ENCODE measurements at places on chromosomes 3 and 15.

DNA sequence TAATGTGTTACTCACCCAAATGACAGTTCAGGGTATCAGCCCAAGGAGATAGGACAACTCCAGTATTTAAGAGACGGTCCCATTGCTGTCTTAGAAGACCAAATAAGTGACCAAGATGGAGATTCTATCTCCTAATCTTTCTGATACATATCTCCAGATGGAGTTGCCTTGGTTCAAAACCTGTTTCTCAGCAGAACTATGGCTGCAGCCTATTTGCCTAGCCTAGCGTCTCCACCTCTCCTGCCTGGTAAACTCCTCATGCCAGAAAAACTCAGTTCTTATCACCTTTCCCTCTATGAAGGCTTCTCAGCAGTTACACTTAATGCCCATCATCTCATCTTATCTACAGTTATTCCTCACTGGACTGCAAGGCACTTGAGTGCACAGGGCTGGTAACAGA lies 1.2 kb upstream of the CSPG5 start:
- no peak for DNase-seq

- DNase-seq: no peak
Observed at GRCh38 chr3:46314517-46314916, 39.4 kb upstream of the CCR2 start.

- no peak for DNase-seq
Observed at GRCh38 chr15:75565062-75565970, 13.8 kb downstream of the PTPN9 start.

- DNase-seq: no peak
Observed at GRCh38 chr3:197791892-197792647, 1.0 kb downstream of the LRCH3 start.

GRCh38 chr3:116743062-116743461 lies 33.5 kb downstream of the TUSC7 start:
- no peak for DNase-seq

DNA sequence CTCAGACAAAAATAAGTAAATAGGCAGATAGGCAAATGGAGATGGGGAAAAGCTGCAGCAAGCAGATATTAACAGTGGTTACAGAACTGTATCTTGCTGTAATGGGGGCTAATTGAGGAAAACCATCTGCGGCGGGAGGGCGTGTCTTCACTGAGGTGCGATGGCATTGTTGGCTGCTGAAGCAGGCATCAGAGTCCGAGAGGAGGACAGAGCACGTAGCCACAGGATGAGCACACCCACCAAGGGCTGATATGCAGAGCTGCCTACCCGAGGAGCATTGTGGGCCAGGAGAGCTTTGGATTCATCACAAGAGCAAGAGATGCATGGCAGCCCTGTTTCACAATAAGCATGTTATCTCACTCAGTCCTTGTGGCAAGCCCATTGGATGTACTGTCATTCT lies 30.4 kb downstream of the CHRNA7 start:
- no peak for DNase-seq

- no peak for DNase-seq
Observed at GRCh38 chr3:30501526-30501925, 104.9 kb upstream of the TGFBR2 start.

GRCh38 chr3:138023754-138024153 lies 13.8 kb downstream of the CLDN18 start:
- DNase-seq: no peak

DNA sequence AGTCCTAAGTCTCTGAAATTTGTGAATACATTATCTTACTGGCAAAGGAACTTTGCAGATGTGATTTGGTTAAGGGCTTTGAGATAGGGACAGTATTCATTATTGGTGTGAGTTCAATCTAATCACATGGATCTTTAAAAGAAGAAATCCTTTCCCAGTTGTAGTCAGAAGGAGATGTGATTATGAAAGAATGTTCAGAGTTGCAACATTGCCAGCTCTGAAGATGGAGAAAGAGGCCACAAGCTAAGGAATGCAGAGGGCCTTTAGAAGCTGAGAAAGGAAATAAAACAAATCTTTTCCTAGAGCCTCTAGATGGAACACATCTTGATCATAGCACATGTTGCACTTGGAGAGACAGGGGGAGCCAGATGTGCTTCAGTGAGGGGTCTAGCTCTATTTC lies 27.7 kb upstream of the SIAH2 start:
- DNase-seq: no peak

GRCh38 chr3:15804553-15805095 lies 6.8 kb upstream of the ANKRD28 start:
- DNase-seq: no peak

DNA sequence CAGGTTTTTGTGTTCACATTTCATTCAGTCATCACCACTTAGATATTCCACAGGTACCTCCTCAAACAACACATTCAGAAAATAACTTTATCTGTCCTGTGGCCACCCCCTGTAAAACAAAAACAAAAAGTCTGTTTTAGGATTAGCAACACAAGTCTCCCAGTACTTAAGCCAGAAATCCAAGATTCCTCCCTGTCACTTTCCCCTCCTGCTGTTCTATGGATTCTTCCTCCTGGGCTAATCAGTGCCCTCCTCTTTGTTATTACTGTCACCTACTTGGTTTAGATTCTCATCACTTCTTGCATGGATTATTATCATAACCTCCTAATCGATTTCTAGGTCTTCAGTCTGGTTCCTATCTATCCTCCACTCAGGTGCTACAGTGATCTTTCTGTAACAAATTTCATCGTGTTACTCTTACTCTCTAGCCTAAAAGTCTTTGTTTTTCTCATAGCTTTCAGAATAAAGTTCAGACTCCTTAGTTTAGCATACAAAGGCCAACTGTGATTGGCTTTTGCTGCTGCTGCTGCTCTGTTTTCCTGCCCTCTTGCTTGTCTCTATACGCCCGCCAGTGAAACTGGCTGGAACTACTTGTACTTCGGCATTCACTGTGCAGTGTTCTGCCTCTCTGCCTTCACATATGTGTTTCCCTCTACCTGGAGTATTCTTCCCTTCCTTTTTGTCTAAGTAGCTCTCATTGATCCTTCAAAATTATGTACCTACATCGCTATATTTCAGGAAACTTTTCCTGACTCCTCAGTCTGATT lies 32.2 kb downstream of the PPP2R3A start:
- peak; percentile 21 for DNase-seq

DNA sequence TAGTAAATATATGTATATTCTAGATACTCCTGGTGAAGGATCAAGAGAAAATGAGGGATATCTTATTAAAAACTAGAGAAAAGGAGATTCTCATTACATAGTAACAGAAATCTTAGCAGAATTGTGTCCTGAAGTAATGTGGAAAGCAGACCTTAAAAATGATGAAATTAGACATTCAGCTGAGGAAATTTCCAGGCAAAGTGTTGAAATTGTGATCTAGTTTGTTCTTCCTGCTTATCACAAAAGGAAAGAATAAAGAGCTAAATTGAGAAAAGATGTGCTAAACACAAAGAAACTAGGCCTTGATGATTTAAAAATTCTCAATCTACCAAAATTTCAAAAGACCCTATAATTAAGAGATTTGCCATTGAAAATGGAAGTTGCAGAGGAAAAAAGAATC lies 362.6 kb upstream of the PLSCR5 start:
- no peak for DNase-seq

DNA sequence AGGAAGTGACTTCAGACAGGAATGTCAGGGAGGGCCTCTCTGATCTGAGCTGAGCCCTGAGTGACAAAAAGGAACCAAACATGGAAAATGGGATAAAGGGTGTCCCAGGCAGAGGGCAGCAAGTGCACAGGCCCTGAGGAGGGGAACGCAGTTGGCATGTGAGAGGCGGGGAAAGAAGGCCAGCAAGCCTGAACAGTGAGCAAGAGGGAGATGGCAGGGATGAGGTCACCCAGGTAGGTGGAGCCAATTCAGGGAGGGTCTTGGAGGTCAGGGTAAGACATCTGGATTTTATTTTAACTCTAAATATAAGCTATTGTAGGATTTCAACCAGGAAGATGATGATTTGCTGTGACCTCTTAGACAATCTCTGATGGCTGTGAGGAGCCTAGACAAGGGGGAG lies 167.7 kb downstream of the LRTM1 start:
- no peak for DNase-seq

DNA sequence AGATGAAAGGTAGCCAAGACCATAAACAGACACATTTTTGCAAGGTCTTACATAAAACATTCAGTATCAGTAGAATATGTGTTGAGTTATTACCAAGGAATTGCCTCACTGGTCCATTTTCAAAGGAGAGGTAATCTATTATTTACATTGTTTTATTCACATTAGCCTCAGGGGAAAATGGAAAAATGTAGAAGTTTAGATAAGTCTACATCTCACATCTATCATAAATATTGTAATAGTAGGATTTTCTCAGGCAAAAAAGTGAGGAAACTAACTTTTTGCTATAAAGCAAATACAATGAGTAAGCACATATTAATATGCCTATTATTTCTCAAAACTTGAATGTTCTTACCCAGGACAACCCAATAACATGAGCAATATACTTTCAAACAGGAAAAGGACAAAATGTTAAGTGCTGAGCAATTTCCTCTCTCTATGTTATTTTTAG lies 184.6 kb upstream of the AGTR1 start:
- DNase-seq: no peak

DNA sequence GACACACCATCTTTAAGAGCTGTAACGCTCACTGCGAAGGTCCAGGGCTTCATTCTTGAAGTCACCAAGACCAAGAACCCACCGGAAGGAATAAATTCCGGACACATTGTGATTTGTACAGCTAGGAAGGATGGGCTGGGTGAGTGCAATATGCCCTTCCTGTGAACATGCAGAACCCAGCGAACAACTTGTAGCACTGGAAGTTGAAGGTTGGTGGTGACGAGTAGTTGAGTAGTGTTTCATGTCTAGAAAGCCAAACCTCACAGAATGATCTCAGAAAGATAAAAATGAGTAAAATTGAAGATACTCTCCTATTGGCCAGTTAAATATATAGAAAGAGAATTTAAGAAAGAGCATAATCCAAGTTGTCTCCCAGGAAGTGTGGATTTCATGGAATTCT lies 462.2 kb upstream of the CFAP20DC start:
- no peak for DNase-seq
